ENCODE measurements at places on chromosomes 1 and 21.

GRCh38 chr1:104874044-104874443, 1124.3 kb downstream of the AMY1C start:
- DNase-seq: no peak

GRCh38 chr1:10074059-10074851, 41.5 kb downstream of the UBE4B start:
- peak; percentile 92 for DNase-seq

GRCh38 chr1:200838676-200839445, 33.9 kb upstream of the GPR25 start:
- no peak for DNase-seq

- no peak for DNase-seq
Observed at GRCh38 chr1:106615473-106615872, 441.0 kb upstream of the PRMT6 start.

DNA sequence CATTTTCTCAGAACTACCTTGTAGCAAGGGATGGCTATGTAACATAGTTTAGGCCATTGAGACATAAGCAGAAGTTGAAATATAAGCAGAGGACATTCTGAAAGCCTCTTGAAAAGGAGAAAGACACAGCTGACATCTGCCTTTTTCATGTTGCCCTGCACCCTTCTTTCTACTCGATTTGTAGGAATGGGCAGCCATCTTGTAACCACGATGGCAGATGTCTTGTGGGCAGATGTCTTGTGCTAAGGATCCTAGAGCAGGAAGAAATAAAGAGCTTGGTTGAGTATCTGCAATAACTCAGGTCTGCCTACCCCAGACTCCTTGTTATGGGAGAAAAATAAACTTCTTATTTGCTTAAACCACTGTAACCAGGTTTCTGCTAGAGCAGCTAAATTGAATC, 351.0 kb downstream of the PDE4B start:
- no peak for DNase-seq

DNA sequence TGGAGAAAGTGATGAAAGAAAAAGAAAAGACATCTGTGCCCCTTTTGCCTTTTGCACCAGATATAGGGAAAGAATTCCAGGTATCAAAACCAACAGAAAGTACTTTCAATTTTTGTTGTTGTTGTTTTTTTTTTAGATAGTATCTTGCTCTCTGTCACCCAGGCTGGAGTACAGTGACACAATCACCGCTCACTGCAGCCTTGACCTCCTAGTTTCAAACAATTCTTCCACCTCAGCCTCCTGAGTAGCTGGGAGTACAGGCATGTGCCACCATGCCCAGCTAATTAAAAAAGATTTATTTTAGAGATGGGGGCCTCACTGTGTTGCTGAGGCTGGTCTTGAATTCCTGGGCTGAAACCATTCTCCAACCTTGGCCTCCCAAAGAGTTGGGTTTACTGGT, 31.3 kb upstream of the IVNS1ABP start:
- no peak for DNase-seq

DNA sequence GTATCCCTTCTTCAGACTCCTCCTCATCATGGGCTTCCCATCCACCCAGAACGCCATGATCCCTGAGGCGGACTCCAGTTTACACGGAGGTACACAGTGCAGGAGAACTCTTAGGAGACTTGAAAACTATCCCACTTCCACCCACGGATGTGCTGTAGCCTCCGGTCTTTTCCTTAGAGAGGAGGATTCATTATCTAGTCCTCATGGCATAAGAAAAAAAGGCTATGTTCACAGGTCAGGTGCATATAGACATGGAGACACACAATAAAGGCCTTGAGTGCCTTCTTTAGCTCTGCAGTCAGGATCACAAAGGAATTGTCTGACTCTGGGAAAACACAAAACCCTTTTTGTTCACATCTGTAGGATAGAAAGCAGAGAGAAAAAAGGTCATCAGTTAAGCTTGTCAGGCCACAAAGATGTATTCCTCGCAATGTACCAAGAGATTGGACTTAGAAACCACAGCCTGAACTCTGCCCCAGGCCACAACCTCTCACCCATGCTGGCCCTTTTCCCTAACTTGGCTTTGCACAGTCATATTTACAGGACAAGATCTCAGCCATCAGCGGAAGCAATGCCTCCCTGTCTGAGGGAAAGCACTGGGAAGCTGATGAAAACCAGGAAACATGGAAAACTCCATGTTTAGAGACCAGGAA, 9.0 kb downstream of the CRP start:
- no peak for DNase-seq
